Inflammatory macrophage (primary cell): ENCODE measurements at places on chromosomes 11 and 22.

- no peak for DNase-seq
Measured at GRCh38 chr11:61454520-61454919, 24.6 kb downstream of the SDHAF2 start.

DNA sequence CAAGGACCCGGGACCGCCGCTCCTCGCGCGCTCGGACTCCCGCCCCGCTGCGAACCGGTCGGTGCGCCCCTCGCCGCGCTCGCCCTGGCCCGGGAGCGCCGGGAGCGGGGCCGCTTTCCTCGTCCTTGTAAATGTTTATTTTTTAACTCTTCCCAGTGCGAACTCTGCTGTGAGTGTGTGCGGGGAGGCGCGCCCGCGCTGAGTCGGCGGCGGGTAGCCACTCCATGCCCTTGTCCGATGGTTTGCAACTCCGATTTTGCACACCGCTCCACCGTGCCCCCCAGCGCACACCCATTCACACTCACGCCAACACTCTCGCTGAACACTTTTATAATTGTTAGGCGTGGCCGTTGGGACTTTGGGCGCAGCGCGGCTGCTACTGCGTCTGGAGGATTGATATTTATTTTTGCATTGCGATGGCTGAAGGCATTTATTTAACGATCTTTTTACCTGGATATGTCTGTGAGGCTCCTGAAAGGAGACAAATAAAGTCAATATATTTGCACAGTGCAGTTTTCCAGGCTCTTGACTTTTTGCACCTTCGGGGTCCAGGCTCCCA lies 1.0 kb downstream of the C11orf96 start:
- no peak for DNase-seq

DNA sequence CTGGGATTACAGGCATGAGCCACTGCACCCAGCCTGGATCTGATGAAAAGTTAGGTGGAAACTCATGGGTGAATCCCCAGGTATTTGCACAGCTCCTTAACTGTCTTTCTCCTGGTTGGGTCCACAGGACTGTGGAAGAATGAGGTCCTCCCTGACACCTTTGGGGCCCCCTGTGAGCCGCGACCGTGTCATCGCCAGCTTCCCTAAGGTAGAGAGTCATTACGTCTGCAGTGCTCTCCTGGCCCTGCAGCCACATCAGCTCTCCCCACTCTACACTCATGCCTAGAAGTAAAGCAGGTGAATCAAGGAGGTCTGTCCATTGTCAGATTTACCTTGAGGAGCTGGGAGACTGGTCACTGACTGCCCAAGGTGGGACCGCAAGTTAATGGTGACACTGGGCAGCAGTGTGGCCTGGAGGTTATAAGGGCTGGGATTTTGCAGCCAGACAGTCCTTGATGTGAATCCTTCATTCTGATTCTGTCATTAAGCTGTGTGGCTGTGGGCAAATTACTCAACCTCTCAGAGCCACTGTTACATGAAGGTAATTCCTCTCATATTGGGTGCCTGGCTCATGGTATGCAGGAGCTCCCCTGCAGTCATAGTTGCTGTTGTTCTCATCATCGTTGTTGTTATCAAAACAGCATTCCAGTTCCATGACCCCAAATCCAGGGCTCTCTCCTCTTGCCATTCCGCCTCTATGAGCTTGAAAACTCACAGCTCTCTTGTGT lies 1.4 kb downstream of the RAB36 start:
- DNase-seq, result no peak

- no peak for DNase-seq
Measured at GRCh38 chr11:60679879-60680278, 19.5 kb upstream of the MS4A8 start.

DNA sequence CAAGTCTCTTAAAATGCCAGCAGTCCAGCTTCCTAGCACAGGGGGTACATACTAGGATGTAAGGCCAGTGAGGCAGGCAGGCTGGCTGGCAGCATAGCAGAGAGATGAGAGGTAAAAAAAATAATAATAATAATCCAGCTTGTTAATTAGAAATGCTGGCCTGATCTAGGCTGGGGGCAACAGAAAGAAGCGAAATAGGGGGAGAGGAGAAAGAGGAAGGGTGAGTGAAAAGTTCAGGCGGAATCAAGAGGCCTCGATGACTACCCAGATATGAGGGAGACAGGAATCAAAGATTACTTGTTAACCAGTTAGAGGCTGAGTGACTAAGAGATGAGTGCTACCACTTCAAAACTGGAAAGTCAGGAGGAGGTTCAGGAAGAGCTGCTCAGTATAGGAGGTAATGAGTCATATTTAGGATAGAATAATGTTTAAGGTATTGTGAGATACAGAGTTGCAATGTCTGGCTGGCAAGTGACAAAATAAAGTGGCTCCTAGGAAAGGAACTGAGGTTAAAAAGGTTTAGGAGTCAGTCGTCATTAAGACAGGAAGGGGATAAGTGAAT lies 2.8 kb downstream of the ALKBH8 start:
- DNase-seq, result no peak

GRCh38 chr11:76023236-76024068 lies 182.8 kb downstream of the WNT11 start:
- DNase-seq, result no peak

- DNase-seq, result no peak
Measured at GRCh38 chr11:124581817-124582216, 12.0 kb downstream of the OR8A1 start.

DNA sequence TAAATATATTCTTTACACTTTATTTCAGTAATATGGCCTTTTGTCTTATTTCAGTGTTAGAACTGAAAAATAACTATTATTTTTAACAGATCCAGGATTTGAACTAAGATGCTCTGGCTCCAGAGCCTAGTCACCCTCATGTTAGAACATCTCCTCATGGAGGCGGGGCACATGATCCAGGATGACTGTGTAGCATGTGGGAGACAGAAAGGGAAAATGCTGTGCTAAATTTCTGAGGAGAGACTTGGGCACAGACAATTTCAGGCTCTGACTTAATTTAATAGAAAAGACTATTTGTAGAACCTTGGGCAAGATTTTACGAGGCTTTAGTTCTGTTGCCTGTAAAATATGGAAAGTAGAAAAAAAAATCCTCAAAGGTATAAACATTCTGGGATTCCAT lies 24.1 kb downstream of the CTSC start:
- DNase-seq, result peak; percentile 33

DNA sequence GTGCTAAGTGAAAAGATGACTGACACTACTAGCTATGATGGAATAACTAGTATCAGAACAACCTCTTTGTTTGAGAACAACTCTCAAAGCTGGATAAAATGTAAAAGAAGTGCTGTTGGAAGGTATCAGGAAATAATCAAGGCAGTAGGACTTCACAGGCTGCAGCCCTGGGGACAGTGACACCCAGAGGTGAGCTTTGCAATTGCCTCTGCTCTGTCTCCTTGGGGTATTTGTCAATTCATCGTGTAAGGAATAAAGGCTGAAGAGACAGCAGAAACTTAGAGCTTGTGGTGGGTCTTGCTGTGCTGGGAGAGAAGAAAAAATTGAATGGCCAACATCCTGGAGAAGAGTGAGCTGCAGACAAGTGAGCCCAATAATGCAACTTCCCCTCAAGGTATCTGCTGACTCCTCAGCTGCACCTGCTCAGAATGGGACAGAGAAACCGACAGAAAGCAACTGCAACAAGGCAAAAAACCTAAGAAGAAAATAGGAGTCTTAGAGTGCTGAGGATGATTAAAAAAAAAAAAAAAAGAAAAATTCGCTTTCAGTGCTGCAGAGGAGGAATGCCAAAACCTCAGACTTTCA lies 141.1 kb downstream of the RCN1 start:
- peak; percentile 6 for DNase-seq

GRCh38 chr11:44989831-44990566 lies 39.3 kb upstream of the TP53I11 start:
- DNase-seq, result no peak

DNA sequence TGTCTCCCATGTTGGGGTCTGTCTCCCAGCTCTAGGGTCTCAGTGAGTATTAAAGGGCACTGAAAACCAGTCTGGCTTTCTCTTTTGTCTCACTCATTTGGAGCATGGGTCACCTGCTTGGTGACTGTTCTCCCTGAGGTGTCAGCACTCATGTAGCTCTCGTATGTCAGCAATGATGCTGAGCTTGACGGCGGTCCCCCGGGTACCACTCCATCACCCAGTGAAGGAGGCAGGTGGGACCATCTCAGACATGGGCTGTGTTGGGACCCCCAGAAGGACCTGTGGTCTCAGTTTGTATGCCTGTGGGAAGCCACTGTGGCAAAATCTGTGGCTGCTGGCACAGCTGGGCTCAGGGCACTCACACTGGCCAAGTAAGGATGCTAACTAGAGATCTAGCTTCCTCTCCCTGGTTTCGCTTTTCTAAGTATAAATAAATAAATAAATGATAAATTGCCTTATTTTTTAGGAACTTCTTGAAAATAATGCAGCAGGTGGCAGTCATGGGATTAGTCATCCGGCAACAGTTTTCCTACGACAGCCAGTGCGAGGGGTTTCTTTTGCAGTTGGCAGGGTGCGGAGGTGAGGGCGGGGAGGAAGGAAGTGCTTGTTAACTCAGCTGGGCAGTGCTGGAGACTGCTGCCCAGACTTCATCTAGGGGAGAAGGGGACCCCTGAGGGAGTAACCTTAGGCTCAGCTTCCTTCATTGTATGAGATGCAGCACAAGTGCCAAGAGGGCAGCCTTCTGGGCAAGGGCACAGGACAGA lies 48.8 kb downstream of the OSBP2 start:
- DNase-seq, result peak; percentile 65

GRCh38 chr11:45922425-45923082 lies at the start of gene LARGE2:
TSS of gene LARGE2 (plus strand) at chr11:45922656. CDS start at chr11:45922883, 227 bp downstream.
- no peak for DNase-seq

GRCh38 chr22:37562049-37562875 lies 2.0 kb downstream of the CDC42EP1 start:
- DNase-seq, result no peak

GRCh38 chr11:67027943-67028542 lies 5.1 kb downstream of the SYT12 start:
- DNase-seq, result no peak

- DNase-seq, result no peak
Measured at GRCh38 chr22:25126510-25126909, 73.1 kb upstream of the CRYBB3 start.

DNA sequence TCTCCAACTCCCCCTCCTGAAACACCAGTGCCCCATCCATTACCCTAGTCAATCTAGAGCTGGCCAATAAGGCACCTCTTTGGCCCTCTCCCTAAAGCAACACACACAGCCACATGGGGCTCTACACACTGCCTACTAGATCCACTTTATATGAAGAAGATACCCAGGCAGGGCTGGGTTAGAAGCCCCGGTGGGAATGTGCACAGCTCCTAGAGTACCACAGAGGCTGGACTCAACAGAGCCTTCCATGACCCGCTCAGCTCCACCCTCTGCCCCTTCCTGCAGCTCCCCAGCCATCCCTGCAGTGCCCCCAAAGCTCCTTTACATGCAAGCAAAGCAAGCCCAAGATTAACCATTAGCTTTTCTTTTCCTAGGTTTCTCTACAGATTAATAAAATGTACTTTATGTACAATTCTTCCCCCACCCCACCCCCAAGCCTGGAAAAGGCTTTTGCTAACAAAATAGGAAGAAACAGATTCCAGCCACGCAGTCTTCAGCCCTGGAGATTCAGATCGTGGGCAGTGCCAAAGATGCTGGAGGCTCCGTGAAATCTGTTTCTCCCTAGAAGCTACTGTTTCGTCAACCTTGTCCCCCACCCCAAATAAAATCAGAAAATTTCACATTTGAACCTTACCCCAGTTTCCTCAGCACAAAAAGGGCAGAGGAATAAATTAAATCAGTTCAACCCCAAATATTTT lies 51.8 kb downstream of the IGSF9B start:
- no peak for DNase-seq

DNA sequence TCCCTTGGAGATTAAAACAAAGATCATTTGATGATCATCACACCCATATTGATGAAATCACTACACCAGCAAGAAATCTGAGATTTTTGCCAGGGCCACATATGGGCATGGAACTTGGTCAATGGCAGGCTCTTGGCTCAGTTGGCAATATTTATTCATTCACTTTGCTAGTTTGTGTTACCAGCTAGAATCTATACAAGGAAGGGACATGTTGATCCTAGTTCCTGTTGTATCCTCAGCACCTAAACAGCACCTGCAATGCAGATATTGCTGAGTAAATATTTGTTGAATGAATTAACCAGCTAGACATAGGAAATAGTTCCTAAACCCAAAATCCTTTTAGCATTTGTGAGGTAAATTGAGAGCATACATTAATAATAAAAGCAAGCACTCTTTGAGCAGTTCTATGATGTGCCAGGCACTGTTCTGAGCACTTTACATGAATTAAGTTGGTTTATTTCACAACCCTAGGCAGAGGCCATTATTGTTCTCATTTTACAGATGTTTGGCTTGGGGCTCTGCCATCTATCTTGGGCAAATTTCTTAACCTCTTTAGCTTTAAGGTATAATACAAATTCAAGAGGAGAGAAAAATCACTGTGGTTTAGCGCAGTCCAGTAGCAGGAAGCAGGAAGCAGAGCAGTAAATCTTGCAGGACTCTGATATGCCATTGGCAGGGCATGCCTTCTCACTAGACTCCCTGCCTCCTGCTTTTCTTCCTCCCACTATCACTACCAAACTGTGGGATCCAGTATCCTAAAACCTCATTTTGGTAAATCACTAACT lies 1.6 kb downstream of the TRIM68 start:
- no peak for DNase-seq

GRCh38 chr11:112516755-112517154 lies 256.1 kb upstream of the PLET1 start:
- no peak for DNase-seq

- no peak for DNase-seq
Measured at GRCh38 chr11:54944211-54944610, 237.6 kb downstream of the OR4A5 start.

GRCh38 chr11:85772695-85773094 lies 38.2 kb downstream of the SYTL2 start:
- no peak for DNase-seq

- DNase-seq, result no peak
Measured at GRCh38 chr11:69914286-69915150, 95.3 kb upstream of the FGF3 start.

DNA sequence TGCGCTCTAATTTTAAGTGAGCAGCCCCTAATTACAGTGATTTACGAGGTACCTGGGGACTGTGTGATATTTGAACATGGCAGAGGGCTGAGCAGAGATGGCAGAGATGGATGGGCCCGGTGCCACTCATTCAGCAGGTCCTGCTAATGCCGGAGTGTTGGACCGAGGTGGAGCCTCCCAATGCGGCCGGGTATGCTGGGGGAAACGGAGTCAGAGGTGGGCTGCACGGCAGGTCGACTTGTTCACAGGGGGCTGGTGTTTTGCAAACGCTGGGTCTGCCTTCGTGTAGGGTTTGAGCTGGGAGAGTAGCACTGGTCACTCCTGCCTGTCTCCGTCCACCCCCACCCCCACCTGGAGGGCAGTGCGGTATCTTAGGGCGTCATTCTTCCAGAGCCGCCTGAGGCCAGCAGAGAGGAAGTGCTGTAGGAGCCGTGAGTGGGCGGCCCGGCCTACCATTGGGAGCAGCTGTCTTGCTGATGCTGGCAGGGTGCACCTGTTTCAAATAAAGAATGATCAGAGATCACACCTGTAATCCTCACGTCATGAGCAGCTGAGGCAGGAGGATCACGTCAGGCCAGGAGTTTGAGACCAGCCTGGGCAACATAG lies 122.6 kb downstream of the IGLL1 start:
- no peak for DNase-seq
